ENCODE measurements at places on chromosomes 5 and 9.

GRCh38 chr5:107457138-107457537, 213.6 kb downstream of the EFNA5 start:
- no peak for DNase-seq

GRCh38 chr5:175606409-175606808, 51.5 kb upstream of the HRH2 start:
- DNase-seq: no peak

GRCh38 chr9:105308461-105309341, 64.2 kb downstream of the SLC44A1 start:
- DNase-seq: no peak

DNA sequence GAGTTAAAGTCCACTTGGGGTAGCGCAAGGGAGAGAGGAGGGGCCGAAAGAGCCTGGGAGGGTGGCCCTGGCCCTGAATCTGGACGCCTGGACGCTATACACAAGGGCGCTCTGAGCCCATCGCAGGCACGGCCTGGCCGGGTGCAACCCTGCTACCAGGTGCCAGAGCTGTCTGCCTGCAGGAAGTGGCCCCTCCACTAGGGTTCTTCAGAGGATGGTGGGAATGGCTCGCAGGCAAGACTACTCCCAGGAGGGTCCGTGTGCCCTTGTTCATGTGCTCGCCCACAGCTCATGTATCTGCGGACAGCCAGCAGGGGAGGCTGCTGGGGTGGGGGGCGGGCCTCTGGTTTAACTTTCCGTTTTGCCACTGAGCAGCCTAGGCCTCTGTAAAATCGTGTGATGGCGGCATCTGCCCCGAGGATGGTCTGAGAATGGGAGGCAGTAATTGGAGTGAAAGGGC, 1.4 kb upstream of the NKD2 start:
- DNase-seq: no peak

DNA sequence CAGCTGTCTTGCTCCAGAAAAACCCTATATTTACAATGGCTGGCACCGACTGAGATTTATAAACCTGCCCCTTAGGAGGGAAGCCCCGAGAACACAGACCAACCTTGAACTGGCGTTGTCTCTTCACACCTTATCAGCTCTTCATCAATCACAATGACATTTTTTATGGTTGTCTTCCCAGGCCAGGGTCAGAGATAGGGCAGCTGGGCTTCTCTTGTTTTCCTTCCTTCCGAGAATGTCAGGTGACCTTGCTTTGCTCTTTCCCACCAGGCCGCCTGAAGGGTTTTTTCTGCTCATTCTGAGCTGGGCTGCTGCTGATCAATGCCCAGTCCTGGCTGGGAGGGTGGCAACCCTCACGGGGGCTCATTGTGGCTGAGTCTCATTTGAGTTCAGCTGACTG, 619.1 kb downstream of the CCDC171 start:
- no peak for DNase-seq

DNA sequence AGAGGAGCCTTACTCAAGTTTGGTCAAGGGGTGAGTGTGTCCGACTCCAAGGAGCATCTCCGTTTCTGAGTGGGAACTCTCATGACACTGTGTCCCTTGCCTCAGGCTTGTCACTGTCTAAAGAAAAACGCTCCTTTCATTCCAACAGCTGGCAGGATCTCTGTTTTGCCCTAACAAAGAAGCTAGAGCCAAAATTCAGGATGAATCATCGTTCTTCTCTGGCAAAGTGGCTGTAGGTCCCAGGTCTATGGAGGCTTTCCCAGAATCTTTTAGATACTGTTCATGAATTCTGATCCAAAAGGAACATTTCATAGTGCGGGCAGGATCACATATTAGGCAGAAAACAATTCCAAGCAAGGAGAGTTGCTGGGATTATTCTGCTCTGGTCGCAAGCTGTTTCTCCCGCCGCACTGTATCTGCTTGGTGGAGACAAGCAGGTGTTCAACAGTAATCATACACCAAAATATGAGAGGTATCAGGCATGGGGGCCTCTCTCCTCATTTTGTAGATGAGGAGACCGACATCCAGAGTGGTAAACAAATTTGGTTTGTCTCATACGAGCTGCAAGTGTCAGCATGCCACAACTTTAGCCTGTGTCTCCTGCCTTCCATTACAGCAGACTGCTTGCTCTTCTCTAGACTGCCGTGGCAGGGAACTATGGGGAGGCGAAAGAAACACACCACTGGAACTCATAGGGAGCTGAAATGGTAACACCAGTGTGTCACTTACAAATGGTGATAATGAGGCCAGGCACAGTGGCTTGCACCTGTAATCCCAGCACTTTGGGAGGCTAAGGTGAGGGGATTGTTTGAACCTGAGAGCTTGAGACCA, 72.6 kb downstream of the ENTREP1 start:
- DNase-seq: no peak

DNA sequence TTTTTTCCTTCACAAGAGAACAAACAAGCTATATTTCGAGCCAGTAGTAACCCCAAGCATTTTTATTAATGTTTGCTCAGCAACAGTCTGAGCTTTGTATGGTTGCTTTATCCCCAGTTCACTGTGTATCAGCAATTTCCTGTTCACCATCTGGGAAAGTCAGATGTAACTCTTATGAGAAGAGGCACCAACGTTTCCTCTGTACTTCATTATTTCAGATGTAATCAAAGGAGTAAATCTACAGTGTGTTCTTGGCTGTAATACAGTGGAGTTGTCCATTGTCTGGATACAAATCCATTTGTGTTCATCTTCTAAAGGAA, 340.2 kb downstream of the ARRDC3 start:
- no peak for DNase-seq

- no peak for DNase-seq
These were observed 8.5 kb downstream of the DMXL1 start for GRCh38 chr5:119079318-119079921.

DNA sequence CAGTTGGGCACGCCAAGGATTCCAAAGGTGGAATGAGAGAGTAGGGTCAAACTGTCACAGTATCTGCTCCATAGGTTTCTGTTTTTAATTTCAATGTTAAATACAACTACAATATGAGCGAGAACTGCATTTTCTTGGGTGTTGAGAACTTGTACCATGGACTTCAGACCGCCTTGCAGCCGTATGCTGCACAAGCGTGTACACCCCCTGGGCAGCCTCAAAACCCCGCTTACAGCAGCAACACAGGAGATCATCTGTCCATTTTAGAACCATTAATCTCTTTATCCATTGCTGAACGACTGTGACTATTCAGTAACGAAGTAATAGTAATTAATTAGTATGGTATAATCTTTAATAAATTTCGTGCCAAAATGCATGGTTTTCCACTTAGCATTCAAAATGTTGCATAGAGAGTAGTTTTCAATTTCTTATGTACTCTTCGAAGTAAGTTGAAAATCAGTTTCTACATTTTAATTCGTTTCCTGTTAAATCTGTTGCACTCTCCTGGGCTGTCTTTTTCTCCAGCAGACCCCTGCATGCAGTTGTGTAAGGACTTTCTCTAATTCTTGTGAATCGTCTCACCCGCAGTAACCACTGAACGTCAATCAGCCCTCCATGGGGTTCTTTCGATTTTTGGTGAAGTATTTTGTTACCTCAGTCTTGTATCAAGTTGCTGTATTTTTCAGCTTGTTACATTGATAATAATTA, 42.0 kb upstream of the GARNL3 start:
- DNase-seq: no peak

GRCh38 chr5:149409268-149409948, 30.3 kb upstream of the IL17B start:
- no peak for DNase-seq

GRCh38 chr9:129326061-129327005, 148.3 kb upstream of the IER5L start:
- DNase-seq: no peak

DNA sequence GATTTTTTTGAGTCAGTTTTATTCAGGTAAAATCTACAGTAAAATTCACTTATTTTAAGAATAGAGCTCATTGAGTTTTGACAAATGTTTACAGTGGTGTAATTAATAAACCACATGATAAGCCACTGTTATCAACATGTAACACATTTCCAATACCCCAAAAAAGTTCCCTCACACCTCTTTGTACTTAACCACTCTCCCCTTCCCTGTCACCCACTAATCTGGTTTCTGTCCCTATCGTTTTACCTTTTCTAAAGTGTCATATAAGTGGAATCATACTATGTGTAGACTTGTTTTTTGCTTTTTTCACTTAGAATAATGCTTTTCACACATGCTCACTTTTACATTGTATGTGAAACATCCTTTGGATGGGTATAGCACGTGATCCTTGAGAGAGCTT, 127.2 kb downstream of the KDM4C start:
- no peak for DNase-seq

GRCh38 chr9:110623462-110624025, 44.0 kb upstream of the SVEP1 start:
- DNase-seq: no peak

DNA sequence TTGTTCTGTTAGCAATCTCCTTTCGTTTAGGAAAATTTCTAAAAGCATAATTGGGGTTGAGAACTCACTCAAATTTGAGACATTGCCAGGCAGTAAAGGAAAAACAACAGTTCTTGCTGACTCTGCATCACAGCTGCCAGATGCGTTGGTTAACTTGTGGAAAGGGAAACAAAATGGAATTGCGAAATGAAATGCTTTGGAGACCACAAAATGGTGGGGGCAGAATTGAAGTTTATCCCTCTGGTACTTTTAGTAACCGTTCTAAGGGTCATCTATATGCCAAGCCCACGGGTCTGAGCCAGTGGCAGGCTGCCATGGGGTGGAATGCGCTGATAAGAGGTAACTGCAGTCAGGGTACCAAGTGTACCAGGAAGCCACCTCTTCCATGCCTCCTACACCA, 28.6 kb upstream of the SELENOP start:
- no peak for DNase-seq

GRCh38 chr5:13932561-13932960, 11.9 kb downstream of the DNAH5 start:
- DNase-seq: no peak

- no peak for DNase-seq
These were observed 109.6 kb downstream of the FGF18 start for GRCh38 chr5:171528865-171529614.

GRCh38 chr9:134933076-134933659, 15.5 kb upstream of the FCN1 start:
- DNase-seq: no peak

DNA sequence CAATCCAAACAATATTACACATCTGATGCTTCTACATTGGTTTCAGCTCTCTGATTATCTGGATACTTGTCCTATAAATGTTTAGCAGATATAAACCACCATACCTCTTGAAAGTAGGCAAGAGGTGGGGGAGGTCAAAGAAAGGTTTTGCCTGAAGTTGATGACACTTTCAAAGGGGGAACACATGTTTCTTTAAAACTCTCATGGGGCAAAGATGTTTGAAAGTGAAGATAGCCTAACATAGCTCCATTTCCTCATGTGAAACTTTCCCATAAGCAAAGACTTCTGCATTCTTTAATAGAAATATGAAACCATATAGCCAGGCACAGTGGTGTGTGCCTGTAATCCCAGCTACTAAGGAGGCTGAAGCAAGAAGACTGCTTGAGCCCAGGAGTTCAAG, 62.1 kb downstream of the CETN3 start:
- no peak for DNase-seq

DNA sequence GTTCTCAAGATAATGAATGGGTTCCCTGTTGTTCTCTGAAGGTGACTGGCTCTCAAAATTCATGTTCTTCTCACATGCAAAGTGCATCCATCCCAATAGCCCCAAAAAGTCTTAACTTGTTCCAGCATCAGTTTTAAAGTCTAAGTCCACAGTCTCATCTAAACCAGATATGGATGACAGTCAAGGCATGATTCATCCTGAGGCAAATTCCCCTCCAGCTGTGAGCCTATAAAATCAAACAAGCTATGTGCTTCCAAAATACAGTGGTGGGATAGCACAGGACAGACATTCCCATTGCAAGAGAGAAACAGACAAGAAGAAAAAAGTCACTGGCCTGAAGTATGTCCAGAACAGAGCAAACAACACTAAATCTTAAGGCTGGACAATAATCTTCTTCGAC, 25.4 kb downstream of the FBXO10 start:
- DNase-seq: no peak

DNA sequence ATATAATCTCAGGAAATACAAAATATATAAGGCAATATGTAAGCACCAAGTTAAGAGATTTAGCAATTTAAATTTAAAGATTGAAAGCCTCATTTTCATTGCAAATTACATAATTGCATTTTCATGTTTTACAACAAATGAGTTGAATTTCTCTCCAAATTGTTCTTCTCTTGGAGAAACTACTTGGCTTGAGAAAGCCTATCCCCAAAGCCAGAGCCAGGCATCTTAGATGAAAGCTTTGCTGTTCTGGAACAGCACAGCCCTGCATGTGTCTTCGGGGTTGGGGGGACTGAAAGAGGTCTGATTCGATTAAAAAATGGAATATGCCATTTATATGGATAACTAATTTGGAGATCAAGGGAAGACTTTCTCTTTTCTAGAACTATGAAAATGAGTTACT, 212.0 kb downstream of the PARP8 start:
- no peak for DNase-seq

GRCh38 chr5:59763541-59763940, 130.0 kb downstream of the PDE4D start:
- no peak for DNase-seq

DNA sequence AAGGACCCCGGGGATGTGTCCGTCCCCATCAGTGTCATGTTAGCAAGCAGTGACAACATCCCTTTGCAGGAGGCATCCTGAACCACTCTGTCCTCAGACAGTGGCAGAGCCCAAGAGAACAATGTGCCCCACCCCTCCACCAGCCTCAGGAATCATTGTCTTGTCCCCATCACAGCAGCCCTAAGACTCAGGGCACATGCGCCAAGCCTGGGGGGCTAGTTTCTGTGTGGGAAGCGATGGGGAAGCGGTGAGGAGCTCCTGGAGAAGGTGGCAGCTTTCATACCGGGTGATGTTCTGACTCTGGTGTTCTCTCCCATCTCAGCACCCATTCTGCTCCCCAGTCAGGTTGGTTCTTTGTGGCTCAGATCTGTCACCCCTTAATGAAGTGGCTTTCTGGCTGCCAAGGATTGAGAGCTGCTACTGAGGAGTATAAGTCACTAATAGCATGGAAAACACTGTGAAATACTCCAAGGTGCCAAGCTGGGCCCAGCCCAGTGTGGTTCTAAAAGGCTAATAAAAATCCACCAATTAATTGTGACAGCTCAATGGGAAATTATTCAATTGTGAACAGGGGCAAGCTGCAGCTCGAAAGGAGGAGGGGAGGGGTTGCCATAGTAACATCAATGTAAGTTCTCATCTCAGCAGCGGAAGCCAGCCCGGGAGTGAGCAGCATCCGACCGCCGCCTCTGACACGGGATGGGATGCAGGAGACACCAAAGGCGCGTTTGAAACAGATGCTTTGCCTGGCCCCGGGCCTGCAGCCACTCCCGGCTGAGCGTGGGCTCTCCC, 4.7 kb downstream of the QRFP start:
- no peak for DNase-seq
